ENCODE measurements at places on chromosomes 11 and 22.

DNA sequence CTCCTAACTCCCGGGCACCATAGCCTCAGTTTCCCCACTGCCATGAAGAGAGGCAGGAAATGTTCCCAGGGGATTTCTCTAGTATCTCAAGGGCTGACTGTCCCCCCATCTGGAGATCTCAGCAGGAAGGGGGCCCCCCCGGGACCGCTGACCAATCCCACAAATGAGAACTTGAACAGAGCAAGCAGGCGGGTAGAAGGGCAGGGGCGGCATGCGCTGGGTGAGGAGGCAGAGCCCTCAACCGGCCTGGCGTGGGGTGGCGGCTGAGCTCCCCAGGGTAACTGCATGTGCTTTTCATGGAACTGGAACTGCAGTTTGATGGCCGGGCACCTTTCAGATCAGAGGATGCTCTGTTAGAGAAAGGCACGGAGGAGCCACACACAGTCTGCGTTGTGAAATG is 144.5 kb downstream of the CTTN start:
- DNase-seq, result no peak

DNA sequence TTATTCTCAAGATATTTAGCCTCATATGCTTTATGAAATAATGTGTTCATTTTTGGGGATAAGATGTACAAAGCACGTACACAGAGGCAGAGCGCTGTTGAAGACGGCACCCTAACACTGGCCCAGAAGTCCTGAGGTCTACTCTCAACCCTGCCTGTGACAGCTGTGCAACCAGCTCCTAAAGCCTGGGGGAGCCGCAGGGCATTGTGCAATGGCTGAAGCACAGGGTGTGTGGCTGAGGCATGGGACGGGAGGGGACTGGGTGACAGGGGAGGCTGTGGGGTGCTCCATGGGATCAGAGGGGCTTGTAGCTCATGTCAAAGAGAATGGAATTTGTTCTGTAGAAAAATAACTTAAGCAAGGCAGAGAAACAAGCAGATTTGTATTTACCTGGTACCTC is 27.7 kb downstream of the FAM227A start:
- no peak for DNase-seq

DNA sequence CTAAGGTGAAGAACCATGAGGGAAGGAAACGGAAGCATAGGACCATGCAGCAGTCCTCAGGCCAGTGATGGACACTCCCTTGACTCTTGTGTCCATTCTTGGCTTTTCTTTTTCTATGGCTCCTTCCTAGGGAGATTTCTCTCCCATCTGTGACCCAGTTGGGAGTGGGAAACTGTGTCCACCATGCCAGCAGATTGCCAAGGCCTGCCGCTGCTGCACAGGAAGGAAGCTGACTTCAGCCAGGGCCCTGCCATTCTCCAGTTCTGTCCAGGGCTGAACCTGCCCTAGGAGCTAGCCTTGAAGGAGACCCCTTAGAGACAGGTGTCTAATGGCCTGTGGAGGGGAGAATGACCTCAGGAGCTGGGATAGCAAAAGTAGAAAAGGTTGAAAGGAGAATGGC is 17.4 kb downstream of the SSH3 start:
- DNase-seq, result no peak

DNA sequence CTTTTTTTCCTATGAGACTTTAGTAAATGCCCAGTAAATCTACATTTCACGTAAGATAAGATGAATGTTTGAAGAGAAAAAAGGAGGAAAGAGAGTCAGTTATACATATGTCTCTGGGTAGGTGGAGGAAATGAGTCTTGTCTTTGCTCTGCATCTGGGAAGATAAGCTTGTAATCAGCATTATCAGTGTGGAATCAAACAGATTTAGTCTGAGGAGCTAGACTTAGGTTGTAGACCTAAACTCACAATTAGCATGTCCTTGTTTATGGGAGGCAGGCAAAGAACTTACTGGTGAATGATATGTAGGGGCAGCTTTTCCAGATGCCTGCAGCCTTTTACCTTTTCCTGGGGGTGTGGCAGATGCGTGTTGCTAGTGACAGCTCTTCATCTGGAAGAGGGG is 962.3 kb downstream of the TBC1D22A start:
- no peak for DNase-seq

GRCh38 chr11:12216041-12216451 is 105.7 kb downstream of the MICAL2 start:
- no peak for DNase-seq

DNA sequence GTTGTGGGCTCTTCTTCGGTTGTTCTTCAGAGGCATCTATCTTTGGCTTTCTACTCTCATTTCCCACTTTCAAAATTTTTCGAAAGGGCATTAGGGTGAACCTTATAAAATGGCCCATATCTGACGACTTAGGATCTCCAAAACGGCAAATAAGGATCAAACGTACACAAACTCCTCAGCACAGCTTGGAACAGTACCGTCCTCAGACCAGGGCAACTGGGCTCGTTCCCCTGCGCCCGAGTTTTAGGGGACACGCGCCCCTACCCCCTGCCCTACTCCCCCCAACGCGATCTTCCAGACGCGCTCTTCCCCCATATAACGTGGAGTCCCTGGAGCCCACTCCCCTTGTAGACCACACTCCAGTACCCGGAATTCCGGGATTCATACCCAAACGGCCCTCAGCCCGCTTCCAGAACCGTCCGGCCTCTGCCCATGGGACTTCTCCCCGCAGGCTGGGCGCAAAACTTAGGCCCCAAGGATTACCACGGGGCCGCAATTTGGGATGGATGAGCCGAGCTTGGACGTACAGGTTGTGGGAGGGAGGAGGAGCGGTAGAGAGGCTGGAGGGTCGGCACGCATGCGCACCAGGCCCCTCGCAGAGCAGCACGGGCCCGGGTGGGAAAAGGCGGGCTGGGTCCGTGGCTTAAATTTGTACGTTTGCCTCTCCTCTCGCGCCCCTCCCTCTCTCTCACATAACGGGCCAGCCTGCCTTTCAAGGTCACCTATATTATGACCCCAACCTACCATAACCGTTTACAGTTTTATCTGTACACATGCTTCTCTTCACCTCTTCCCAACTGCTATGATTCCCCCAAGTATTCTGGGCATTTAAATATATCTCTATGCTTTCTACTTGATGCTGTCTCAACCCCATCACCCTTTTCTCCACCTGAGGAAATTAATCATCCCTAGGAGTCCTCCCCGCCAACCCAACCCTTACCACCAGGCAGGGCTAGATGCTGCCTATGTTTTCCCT is 3.4 kb downstream of the CCDC89 start:
- peak; percentile 54 for DNase-seq

DNA sequence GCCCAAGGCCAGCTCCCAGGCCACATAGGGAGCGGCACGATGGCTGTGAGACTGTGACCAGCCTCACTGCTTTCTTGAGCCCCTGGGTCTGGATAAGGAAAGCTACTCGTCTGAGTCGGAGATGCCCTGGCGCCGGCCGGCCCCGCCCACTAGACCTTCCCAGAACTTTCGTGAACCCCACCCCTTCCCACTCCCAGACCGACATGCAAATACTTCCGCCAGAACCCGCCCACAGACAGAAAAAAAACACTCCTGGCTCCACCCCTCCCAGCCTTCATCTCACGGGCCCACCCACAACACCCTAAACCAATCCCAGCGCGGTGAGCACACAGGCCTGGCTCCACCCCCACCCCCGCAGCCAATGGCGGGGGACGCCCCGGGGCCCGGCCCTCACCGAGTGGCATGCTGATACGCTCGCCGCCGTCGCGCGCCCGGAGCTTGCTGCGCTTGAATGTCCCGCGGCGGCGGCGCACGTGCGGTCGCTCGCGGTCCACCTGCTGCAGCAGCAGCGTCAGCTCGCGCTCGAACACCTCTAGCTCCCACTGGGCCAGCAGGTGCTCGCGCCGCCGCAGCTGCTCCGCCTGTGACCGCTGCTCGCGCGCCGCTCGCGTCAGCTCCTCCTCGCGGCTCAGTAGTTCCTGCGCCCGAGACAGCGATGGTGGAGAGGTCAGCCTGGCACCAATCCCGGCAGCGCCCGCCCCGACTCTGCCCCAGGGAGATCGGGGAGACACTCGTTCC is 7.0 kb downstream of the MAP3K11 start:
- DNase-seq, result no peak

- DNase-seq, result no peak
These were observed 10.6 kb downstream of the P2RX3 start for GRCh38 chr11:57348636-57349313.

- no peak for DNase-seq
These were observed 85.0 kb upstream of the CRYBB3 start for GRCh38 chr22:25114369-25115362.

- no peak for DNase-seq
These were observed 516.6 kb downstream of the NELL1 start for GRCh38 chr11:21185959-21186358.

GRCh38 chr11:19679952-19680828 is 32.4 kb upstream of the NAV2 start:
- no peak for DNase-seq

DNA sequence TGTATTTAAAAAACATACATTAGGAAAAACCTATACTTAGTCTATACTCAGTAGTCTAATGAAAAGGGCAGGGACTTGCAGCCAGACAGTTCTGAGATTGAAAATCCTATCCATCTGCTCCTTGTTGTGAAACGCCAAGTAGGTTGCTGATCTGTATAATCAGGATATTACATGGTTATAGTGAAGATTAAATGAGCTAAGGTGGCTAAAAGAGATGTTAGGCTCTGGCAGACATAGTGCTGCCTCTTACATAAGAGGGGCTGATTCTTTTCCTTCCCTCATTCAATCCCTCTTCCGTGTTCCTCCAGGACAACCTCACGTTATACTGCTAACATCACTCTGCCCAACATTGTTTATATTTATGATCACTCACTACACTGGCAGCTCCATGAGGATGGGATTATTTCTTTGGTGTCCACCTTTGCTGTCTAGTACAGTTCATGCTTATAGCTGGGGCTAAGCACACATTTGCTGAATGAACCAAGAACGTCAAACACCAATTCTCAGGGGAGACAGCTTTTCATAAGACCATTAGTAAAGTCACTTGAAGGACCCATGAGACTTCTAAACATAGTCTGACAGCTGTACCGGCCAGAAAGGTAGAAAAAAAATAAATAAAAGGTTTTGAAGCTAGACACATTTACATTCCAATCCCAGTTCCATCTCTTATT is 46.3 kb downstream of the GAB2 start:
- DNase-seq, result no peak

GRCh38 chr22:25492841-25493734 is 71.4 kb upstream of the GRK3 start:
- no peak for DNase-seq

GRCh38 chr11:118691926-118692830 is 12.7 kb upstream of the TREH start:
- DNase-seq, result peak; percentile 62

DNA sequence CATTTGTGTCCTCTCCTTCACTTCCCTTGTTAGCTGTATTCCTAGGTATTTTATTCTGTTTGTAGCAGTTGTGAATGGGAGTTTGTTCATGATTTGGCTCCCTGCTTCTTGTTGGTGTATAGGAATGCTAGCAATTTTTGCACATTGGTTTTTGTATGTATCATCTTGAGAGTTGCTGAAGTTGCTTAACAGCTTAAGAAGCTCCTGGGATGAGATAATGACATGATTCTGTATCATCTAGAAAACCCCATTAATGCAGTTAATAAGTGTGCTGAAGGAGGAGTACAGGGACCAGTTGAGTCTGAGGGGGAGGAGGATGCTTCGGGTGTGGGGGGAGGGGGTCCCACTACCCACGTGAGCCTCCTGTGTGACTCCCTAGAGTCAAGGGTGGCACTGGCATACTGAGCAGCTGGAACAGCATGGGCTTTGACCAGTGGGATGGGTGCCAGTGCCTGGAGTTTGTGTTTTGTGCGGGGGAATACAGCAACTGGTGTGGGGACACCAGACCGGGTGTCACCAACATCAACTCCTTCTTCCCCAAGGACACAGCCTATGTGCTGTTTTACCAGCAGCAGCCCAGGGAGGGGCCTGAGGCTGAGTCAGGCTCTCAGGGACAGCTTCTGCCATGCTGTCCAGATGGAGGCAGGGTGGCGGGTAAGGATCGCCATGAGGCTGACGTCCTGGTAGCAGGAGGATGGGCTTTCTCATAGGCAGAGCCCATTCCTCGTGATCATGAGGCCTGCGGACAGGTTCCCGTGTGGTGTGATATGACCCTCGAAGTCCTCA is 24.1 kb downstream of the USP35 start:
- DNase-seq, result no peak

DNA sequence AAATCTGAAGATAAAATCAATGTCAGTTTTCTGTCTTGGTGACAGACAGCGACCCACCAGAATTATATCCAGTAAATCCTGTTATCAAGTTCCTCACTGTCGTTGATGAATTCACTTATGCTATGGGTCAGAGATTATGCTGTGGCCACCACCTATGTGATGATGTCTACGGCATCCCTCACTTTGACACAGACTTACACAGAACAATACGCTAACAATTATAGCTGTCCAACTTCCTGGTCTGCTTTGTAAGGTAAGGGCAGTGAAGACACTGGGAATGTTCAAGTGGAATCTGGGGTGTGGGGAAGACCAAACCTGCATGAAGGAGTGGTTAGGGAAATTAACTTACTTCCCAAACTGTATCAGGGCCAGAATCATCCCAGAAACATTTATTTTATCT is 19.3 kb upstream of the PAX6 start:
- no peak for DNase-seq

GRCh38 chr11:35190804-35191348 is 51.9 kb downstream of the CD44 start:
- no peak for DNase-seq

- DNase-seq, result no peak
These were observed 140.2 kb downstream of the NTM start for GRCh38 chr11:131510662-131511061.

DNA sequence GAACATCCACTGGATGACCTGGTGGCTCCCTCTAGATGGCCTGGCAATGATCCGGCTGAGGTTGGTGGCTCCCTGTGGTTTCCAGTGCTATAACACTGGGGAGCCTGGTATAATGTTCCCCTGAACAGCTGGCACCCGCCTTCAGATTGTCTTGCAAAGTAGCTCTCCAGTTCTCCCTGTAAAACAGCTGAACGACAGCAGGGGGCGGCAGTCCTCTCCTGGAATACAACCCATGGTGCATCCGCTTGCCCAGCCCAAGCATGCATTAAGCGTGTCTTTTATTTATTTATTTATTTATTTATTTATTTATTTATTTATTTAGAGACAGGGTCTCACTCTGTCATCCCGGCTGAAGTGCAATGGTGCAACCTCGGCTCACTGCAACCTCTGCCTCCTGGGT is 258.9 kb downstream of the BUD13 start:
- DNase-seq, result no peak

GRCh38 chr11:64025205-64025604 is 10.5 kb upstream of the FLRT1 start:
- DNase-seq, result no peak

- DNase-seq, result no peak
These were observed 27.5 kb downstream of the DHCR7 start for GRCh38 chr11:71420455-71421241.

DNA sequence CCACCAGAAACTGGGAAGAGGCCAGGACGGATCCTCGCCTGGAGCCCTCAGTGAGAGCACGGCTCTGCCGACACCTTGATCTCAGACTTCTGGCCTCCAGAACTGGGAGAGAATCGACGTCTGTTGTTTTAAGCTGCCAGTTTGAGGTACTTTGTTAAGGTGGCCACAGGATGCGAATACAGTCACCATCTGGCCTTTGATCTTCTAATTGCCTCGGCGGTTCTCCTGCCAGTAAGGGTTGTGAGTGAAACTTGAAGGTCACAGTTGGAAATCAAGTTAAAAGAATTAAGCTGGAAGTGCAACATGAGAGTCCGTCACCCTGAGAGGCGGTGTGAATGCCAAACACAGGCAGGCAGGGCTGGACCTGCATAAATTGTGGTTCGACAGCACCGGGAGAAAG is 27.9 kb downstream of the PARVB start:
- no peak for DNase-seq

GRCh38 chr11:11499300-11499699 is 122.5 kb downstream of the GALNT18 start:
- no peak for DNase-seq

All from activated CD4-positive, alpha-beta T cell treated with anti-CD3 and anti-CD28 coated beads, Interleukin-2, amount 50 U/mL, for 4 hours (primary cell).